SJSA1 (cell line): ENCODE measurements at places on chromosomes 6 and 20. TPM values are rescaled to one million over a fixed set of nuclear protein-coding genes. Genes with fewer than 3 reads are reported as not detected.

DNA sequence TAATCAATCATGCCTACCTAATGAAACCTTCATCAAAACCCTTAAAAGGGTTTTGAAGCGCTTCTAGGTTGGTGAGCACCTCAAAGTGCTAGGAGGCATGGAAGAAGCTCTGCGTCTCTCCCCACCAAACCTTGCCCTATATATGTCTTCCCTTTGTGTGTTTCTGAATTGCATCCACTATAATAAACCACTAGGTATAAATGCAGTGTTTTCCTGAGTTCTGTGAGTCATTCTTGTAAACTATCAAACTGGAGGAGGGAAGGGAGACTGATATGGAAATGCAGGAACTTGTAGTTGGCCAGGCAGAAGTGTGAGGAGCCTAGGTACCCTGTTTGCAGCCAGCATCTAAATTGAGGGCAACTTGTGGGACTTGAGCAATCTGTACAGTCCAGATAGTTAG is 698.8 kb downstream of the DOK5 start:
- no peak for DNase-seq

GRCh38 chr20:50472693-50473664 is 37.2 kb upstream of the PTPN1 start:
- no peak for DNase-seq

- DNase-seq = no peak
Measured at GRCh38 chr6:5205035-5205507, 55.7 kb downstream of the LYRM4 start.

The SLC12A5 gene
- not detected in 2 replicates for total RNA-seq

- no peak for DNase-seq
Measured at GRCh38 chr6:49514571-49515484, 15.1 kb downstream of the GLYATL3 start.
